ENCODE measurements at places on chromosomes 5 and 9.

- no peak for DNase-seq
Measured at GRCh38 chr5:15009420-15009819, 137.8 kb upstream of the ANKH start.

- DNase-seq = no peak
Measured at GRCh38 chr9:130868230-130868629, 28.4 kb downstream of the QRFP start.

DNA sequence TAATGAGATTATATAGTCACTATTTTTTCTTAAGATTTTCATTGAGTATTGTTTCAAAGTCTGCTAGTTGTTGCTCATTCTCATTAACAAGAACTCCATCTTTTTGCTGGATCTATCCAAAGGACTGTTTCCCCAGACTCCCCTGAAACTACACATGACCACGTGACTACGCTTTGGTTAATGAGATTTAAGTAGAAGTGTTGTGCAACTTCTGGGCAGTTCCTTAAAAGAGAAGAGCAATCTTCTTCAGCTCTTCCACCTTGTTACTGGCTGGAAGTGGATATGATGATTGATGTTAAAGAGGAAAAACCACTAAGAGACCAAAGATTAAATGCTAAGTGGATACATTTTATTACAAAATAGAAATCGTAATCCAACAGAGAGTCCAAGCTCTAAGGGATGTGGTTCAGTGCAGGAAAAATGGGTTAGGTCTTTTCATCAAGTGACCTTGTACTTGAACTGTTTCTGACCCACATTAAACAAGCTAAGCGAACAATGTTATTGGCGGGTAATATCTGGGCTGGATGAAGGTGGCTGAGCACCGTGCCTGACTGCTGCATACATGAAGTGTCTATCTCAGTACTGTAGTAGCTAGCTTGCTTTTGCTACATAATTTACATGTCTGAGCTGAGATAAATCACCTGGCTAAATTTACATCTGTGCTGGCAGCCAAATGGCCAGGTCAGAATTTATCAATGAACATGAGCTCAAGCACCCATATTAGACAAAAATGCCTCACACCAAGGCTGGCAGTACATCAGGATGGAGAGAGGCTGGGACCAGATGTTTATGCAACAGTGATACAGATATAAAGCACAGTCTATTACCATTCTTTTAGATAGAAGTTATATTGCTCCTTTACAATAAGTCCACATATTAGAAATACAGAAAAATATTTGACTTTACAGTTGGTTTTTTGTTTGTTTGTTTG is 7.5 kb upstream of the CTNNAL1 start:
- no peak for DNase-seq

DNA sequence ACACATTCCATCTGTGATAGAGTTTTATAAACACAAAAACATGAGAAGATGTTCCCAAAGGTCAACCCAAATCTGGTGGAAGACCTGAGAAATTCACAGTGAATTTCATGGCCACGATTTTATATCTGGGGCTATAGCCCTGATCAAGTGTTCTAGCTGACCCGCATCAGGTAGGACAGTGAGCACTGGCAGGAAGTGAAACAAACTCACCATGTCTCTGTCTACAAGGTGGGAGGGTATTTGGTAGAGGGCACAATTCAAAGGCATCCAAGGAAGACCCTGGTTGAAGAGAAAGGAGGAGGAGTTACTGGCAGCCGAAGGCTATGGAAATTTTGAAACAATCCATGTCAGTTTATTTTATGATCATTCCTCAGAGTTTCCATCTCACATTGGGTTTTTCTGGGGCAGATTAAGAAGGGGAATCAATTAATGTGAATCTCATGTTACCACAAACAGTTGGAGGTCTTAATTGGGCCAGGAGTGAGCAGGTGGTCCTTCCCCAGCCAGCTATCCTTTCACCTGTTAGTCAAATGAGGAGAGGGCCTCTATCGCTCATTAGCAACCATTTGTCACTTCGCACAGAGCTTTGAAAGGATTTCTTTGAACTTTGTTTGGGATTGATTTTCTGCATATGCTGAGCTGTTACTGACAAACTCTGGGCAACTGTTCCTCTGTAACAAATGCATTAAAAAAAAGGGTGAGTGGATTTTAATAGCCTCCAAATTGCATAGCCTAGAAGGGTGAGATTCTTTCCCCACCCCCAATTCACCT is 612.0 kb upstream of the CLINT1 start:
- no peak for DNase-seq

GRCh38 chr5:105978011-105978410 is 1692.7 kb downstream of the EFNA5 start:
- DNase-seq = no peak

DNA sequence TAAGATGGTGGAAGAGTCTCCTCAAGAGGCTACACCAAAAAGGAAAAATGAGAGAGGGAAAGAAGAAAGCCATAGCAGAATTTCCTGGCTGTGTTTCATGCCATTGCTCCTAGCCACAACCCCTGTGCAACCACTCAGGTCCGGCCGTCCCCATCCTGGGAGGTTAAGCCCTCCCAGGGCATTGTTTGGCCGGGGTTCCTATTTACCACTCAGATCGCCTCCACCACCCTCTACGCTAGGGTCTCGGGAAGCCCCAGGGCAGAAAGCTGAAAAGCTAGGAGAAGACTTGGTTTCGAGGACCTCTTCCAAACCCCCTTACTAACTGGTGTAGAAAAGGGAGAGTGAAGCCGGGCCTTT is 715 bp downstream of the RC3H2 start:
- DNase-seq = peak; percentile 45

DNA sequence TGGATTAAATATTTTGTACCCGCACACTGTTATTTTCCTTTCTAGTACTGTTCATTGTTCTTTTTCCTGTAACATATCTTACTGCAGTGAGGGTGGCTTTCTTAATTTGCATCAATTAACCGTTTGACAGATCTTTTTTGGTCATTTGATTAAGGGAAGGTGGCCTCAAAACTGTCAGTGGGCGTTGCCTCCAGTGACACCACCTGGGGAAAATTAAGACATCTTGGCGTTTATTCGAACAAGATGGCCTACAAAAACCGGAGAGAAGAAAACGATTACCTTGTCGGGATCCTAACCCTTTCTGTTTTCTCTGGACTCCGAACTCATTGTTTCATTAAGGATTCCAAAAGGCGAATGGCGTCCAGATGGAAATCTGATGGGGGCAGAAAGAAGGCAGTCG is 2.0 kb downstream of the BASP1 start:
- no peak for DNase-seq

- no peak for DNase-seq
Measured at GRCh38 chr5:33425314-33425713, 15.5 kb upstream of the TARS1 start.
